IMR-90 (cell line): ENCODE measurements at places on chromosomes 7 and 10. TPM values are rescaled to one million over a fixed set of nuclear protein-coding genes. Genes with fewer than 3 reads are reported as not detected.

The KNDC1 gene
- 1.1 TPM in 2 replicates for polyA plus RNA-seq

- no peak for DNase-seq
Observed at GRCh38 chr10:127135844-127136577, 60.4 kb downstream of the INSYN2A start.

DNA sequence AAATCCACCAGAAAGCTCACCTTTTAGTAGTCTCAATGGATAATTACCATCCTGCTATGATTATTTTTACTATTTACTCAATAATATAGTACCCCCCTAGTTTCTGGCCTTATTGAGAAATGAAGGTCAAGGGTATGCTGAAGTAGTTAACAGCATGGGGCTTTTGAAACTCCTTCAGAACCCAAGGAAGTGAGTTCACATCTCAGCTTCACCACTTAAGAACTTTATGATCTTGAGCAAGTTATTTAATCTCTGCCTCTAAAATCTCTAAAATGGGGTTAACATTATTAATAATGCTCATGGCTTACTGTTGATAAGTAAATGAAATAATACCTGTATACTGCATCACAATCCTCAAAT is 5.8 kb downstream of the MTPN start:
- no peak for DNase-seq

The CADPS2 gene
- polyA plus RNA-seq = 0.10 and 0.14 TPM in 2 replicates

- no peak for DNase-seq
Observed at GRCh38 chr10:2686691-2687090, 380.7 kb upstream of the PFKP start.

GRCh38 chr7:1358376-1359050 is 100.8 kb downstream of the MICALL2 start:
- DNase-seq = no peak

The AZGP1 gene
- not detected in 2 replicates for polyA plus RNA-seq

- DNase-seq = no peak
Observed at GRCh38 chr10:24871011-24871935, 81.1 kb downstream of the PRTFDC1 start.

DNA sequence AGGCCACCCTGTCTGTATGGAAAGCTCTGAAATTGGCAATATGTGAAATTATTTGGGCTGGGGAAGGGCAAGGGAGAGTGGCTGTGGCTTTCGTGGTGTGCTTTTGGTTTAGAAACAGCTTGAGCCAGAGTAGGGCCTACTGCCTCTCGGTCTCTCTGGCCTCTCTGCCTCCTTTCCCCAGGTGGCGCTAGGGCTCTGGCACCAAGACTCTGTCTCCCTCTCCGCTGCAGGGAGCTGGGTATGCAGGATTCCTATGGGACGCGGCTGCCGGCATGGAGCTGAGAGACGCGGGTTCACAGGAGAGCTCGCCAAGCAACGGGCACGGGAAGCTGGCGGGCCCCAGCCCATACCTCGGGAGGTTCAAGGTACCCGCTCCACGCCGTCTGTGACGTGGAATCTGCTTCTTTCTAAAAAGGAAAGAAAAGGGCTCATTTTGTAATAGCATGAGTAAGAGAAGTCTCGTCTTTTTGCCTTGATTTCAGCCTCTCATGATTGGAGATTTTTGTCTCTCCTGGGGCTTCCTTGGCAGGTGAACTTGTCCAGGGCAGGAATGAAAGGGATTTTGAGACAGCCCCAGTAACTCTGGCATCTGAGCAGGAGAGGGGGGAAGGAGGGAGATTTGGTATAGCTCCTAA is 105.1 kb upstream of the ANLN start:
- DNase-seq = no peak

GRCh38 chr10:62517252-62517651 is 143.1 kb downstream of the ZNF365 start:
- DNase-seq = no peak

GRCh38 chr10:125032474-125033020 is 90.6 kb downstream of the ZRANB1 start:
- no peak for DNase-seq

The PVRIG gene
- not detected in 2 replicates for polyA plus RNA-seq

DNA sequence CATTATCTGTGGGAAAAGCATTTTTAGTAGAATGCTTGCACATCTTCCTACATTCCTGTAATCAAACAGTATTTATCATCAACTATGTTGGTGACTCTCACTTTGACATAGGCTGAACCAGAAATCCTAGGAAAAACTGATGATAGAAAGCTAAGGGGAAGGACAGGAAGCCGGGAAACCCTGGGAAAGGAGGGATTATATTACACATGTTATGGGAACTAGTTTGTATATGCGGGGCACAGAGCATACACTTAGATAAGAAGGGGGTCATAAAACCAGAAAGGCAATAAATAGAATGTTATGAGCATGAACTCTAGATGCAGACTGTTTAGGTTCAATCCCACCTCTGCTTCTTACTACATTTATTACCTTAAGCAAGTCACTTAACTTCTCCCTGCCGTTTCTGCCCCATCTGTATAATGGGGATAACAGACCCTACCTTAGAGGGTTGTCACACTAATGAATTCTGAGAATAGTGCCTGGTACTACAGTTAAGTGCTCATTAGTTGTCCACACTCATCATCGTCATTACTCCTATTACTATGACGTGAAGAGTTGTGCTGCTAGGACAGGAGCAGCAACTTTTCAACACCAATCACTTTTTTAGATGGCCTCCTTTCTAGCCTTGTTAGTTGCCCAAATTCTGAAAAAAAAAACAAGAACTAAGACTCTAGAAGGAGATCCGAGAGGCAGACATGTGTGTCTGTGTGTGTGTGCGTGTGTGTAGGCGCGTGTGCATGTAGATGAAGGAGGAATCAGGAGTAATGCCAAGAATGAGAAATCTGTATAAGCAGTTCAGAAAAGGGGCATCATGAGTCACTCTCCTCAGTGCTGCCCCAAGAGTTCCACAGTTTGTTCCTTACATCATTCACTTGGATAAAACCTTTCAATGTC is 52.2 kb downstream of the KMT2C start:
- DNase-seq = peak; percentile 95

The SPACDR gene
- 1.3 and 2.1 TPM in 2 replicates for polyA plus RNA-seq

GRCh38 chr10:133400624-133401424 is 6.9 kb downstream of the MTG1 start:
- no peak for DNase-seq

The FGFBP3 gene
- polyA plus RNA-seq = 0.34 and 0.36 TPM in 2 replicates

GRCh38 chr7:2589341-2589740 is 30.6 kb downstream of the IQCE start:
- DNase-seq = no peak

The ZNF33B gene
- 1.9 and 2.1 TPM in 2 replicates for polyA plus RNA-seq

GRCh38 chr10:92590623-92591549 is 2.0 kb upstream of the KIF11 start:
- peak; percentile 69 for DNase-seq

GRCh38 chr7:82445271-82445670 is 1.7 kb upstream of the CACNA2D1 start:
- no peak for DNase-seq

GRCh38 chr7:111026806-111027205 is 64.1 kb upstream of the LRRN3 start:
- DNase-seq = no peak

The BTBD16 gene
- not detected in 2 replicates for polyA plus RNA-seq

The FOXP2 gene
- 0.89 and 1.4 TPM in 2 replicates for polyA plus RNA-seq

GRCh38 chr7:75989500-75990388 is 4.7 kb downstream of the TMEM120A start:
- DNase-seq = no peak

- peak; percentile 53 for DNase-seq
Observed at GRCh38 chr10:61399406-61399805, 53.8 kb downstream of the TMEM26 start.

The SUN3 gene
- not detected in 2 replicates for polyA plus RNA-seq

The TLX1 gene
- polyA plus RNA-seq = not detected in 2 replicates

DNA sequence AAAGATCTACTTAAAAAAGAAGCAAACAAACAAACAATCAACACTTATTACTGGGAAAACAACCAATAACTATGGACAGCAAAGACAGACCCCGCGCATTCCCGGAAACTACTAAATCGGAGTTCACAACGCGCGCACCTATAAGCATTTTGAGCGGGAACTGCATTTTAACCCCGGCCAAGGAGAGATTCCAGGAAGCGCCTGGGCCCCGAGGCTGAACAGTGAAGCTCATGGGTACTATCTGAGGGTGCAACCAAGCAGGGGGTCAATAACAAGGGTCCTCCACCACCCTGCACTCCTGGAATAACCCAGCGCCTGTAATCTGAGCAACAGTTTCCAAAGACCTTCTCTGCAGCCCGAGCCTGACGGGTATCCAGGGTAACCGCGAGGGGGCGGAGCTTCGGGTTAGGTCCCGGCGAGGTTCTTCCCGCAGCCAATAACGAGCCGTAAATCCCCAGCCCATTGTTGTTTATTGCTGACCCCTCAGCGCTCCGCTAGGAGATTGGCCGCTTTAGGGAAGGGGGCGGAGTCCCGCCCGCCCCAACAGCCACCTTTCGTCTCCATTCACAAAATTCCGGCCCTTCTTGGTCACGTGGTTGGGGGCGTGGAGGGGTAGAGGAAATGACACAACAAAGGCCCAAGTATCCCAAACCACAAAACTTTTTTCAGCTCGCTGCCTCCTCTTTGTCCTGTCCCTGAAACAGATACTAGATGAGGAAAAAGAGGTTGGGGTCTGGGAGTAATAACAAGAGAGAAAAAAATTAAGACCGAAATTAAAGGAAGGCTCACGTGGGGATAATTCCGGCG is 1.7 kb upstream of the ETV1 start:
- DNase-seq = peak; percentile 98

The NPY4R gene
- 0.56 and 0.57 TPM in 2 replicates for polyA plus RNA-seq

The ZNF488 gene
- 0.14 TPM in 2 replicates for polyA plus RNA-seq

GRCh38 chr10:107277591-107277990 is 113.1 kb upstream of the SORCS1 start:
- no peak for DNase-seq

GRCh38 chr10:21208666-21209316 is 311.7 kb upstream of the NEBL start:
- DNase-seq = no peak

DNA sequence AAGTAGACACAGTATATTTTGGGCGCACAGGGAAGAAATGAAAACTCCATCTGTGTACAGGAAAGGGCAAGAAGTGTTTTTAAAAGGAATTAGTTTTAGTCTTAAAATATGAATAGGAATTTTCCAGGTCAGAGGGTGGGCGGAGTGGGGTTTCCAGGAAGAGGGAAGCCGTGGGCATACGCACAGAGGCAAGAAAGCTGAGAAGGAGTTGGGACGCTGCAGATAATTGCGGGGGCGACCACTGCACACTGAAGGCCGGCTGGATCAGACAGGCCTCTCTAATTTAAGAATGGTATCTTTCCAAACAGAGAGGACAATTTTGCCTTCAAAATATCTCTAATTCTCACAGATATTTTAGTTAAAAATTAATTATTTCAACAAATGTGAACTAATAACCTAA is 189.1 kb upstream of the INHBA start:
- no peak for DNase-seq

DNA sequence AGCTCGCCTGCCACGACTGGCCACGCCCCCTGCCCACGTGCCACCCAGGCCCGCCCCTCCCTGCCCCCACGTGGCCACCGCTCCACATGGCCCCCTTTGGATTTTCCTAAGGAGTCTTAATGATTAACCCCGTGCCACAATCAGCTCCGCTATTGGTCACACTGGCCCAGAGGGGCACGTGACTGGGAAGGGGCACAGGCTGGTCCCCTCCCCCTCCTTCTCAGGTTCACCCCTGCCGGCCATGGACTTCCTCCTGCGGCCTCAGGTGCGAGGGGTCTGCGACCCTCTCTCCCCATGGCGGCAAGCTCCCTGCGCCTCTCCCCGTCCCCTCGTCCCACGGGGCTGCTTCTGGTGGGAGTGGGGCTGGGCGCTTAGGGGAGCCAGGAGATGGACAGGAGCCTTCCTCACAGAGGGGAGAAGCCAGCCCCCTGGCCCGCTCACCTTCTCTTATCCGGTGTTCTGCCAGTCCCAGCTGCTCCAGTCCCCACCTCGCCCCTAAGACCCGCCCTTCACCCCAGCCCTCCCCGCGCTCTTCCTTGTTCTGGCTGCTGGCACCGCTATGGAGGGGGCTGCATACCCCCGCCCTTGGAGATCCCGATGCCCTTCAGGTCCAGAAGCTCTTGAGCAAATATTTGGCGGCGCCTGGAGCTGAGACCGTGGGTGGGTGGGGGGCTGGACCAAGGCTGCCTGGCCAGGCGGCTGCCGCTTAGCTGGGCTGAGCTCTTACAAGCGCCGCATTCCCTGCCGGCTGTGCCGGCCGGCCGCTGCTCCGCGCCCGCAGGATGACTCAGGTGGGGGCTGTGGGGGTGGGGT is 3.2 kb downstream of the SLC4A2 start:
- DNase-seq = peak; percentile 76

DNA sequence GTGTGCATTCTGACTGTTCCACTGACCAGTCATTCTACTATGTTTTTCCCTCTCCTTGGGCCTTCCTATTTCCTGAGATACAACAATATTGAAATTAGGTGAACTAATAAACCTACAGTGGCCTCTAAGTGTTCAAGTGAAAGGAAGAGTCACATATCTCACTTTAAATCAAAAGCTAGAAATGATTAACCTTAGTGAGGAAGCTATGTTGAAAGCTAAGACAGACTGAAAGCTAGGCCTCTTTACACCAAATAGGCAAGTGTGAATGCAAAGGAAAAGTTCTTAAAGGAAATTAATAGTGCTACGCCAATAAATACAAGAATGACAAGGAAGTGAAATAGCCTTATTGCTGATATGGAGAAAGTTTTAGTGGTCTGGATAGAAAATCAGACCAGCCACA is 5.7 kb upstream of the DYNC1I1 start:
- DNase-seq = no peak
